NCI-H774 (cell line): ENCODE measurements at places on chromosomes 3 and 15.

- DNase-seq, result no peak
These were observed 100.5 kb downstream of the XXYLT1 start for GRCh38 chr3:195170496-195170895.

DNA sequence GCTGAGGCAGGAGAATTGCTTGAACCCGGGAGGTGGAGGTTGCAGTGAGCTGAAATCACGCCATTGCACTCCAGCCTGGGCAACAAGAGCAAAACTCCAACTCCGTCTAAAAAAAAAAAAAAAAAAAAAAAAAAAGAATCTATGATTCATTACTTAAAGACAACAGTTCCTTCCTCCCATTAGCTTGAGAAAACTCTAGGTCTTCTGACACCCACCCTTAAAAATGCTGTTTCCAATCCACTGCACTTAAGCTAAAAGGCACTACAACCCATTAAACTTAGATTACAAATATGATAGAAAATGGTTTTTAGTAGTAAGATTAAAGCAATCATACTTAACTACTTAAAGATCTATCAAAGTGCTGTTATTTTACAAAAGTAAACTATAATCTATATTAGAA lies 40.0 kb upstream of the BHLHE40 start:
- DNase-seq, result no peak

DNA sequence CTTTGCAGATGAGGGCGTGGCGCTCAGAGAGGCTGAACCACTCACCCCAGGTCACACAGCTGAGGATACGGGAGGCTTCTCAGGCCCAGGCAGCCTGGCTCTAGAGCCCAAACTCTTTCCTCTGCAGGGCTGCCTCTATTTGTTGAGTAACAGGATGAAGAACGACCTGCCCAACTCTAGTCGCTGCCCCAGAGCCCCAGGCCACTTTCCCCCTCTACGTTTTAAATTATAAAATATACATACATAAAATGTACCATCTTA lies 19.2 kb upstream of the ZXDC start:
- DNase-seq, result no peak

- no peak for DNase-seq
These were observed 24.8 kb downstream of the VGLL4 start for GRCh38 chr3:11618904-11619303.

DNA sequence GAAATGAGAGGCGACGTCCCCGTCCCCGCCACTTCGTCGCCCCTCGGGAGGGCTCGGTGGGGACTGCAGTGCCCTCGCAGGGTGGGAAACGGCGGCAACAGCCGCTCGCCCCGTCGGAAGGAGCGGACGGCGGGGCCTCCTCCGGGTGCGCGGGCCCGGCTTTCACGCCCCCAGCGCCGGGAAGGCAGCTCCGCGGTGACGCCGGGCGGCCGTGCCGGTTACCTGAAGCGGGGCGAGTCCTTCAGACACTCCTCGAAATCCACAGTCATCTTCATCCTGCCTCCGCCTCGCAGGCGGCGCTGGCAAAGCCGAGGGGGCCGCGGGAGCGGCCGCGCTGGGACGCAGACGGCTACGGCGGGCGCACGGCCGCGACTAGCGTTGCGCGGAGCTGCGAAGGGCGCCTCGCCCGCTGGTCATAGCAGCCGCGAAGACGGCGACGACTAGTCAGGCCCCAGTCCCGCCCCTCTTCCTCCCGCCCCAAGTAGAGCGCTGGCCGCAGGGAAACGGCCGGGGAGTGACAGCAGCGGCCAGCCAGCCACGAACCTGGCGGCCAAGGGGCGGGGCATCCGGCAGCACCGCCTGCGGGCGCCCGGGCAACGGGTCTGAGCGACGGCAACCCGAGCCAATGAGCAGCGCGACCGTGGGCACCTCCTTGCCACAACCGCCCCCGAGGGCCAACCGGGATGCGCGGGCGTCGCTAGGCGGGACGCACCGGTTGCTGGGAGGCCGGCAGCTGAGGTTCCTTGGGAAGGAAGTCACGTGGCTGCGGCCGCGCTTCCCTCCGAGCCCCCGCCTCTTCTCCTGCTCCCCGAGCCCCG lies at the start of gene ACAP2:
ACAP2 (minus strand) TSS at position 448 of the 818 bp plus-strand sequence; CDS start at position 275, 173 bp downstream.
- DNase-seq, result peak; percentile 100

DNA sequence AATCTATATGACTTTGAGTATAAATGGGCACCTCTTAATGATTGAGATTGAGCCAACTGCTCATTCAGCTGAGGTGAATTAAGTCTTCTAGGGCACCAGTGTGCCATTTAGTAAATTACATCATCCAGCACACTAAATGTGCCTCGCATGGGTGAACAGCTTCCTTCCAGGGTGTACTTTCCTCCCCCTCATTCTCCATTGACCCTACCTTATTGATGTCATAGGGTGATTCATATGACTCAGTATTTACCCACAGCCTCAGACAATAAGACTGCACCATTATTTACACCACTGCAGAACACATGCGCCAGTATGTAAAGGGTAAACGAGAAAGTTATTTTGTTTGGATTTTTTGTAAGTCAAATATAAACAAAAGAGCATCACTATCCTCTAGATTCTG lies 185.2 kb upstream of the ARL6 start:
- peak; percentile 81 for DNase-seq

- DNase-seq, result no peak
These were observed 1.5 kb downstream of the CRYBG3 start for GRCh38 chr3:97823046-97824004.

- no peak for DNase-seq
These were observed 26.9 kb downstream of the PIERCE2 start for GRCh38 chr15:55434989-55435825.

DNA sequence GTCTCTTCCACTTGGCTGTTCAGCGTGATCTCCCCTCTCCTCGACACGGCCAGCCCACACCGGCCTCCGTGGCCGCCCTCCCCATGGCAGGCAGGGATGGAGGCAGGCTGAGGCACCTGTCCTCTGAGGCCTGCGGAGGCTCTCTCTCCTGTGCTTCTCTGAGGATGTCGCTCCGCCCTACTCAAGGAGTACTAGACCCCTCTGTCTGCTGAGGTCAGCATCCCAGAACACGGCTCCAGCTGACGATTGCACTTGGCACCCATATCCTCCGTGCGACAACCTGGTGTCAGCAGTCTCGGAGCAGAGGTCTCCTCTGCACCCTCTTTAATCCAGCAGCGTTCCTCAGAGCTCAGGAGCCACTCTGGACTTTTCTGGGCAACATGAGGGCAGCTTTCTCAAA lies 322.6 kb downstream of the OCA2 start:
- no peak for DNase-seq

DNA sequence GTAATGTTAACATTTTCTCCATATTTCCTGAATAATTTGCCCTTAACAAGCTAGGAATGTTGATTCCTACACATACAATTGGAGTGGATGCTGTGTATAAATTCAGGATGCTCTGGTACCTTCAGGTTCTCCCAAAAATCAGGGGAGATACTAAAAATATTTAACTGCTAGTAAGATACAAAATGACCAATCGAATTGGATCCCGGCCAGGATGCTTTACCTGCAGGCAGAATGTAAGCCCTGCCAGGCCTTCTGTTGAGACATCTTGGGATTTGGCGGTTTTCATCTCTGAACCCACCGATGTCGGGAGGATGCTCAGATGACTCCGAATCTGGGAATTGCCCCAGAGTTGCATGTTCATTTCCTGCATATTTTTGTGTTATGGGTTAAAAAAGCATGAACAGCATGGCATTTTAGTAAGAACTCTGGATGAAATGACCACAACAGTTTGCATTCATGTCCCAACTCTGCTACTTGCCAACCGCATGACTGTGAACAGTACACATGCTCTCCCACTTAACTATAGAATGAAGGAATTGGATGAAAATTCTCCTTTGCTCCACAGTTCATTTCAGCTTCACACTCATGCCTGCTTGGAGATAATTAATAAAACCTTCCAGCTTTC lies 241.4 kb upstream of the TBL1XR1 start:
- no peak for DNase-seq

DNA sequence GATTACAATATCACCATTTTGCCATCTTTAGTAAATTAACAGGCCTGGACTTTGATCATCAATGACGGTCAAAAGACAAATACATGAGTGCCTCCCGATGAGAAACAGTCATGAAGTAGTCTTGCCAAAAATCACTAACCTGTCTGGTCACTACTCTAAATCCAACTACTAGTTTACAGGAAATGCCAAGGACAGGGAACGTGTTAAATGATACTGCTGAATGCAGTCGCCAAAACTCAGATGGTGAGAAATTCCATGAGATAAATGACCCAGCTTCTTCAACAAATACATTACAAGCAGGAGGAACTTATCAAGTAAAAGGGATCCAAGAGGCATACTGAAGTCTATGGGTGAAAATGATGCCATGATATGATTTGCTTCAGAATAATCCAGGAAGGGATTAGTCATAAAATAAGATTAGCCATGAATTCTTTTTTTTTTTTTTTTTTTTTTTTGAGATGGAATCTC lies 35.8 kb upstream of the ATP13A3 start:
- no peak for DNase-seq

DNA sequence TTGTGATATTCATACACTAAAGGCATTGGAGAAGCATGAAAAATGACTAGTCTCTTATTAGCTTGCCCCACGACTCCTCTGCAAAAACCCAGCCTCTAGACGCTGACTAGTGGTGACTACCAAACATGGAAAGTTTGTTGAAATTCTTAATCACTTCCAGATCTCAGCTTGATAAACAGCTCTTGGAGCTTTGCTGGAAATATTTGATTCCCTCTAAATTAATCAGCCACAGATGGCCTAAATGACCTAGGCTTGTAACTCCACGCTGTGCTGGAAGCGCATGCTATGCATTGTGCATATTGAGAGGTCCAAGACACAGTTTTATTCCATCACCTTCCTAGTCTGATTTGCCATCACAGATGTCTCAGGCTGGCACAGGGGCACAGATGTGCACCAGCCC lies 244.7 kb upstream of the ST8SIA2 start:
- DNase-seq, result no peak

GRCh38 chr15:101805605-101806345 lies 2.5 kb downstream of the OR4F6 start:
- DNase-seq, result no peak

GRCh38 chr3:171980578-171981270 lies 58.7 kb upstream of the FNDC3B start:
- DNase-seq, result no peak

GRCh38 chr3:127831723-127832172 lies 9.4 kb upstream of the MGLL start:
- DNase-seq, result no peak

GRCh38 chr3:192850451-192850981 lies 67.1 kb downstream of the MB21D2 start:
- DNase-seq, result no peak

GRCh38 chr15:70795311-70795665 lies 31.9 kb upstream of the UACA start:
- no peak for DNase-seq

DNA sequence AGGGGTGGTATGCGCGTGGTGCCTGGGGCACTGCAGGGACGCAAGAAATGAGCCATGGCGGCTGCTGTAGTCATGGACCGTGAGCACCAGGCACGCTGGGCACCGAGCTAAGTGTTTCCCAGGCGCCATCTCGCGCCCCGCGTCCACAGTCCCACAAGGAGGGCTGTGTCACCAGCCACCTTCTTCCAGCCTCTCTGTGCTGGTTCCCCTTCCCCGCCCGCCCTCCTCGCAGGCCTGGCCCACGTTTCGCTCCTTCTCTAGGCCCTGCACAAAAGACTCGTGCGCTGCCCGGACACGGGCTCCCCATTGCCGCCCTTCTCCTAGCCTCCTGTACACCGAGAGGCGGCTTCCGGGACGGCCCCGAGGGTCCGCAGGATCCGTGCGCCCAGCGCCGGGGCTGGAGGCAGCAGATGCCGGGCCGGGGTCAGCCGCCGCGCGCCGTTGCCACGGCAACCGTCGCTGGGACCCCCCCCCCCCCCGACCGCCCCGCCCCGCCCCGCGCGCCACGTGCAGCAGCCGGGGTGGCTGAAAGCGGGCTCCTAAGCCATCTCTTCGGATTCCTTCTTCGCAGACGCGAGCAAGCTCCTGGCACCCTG lies 113.4 kb downstream of the SRGAP3 start:
- no peak for DNase-seq

GRCh38 chr3:49899815-49900214 lies 3.9 kb downstream of the MST1R start:
- no peak for DNase-seq

- no peak for DNase-seq
These were observed 34.8 kb upstream of the CFAP20DC start for GRCh38 chr3:59084583-59084982.

DNA sequence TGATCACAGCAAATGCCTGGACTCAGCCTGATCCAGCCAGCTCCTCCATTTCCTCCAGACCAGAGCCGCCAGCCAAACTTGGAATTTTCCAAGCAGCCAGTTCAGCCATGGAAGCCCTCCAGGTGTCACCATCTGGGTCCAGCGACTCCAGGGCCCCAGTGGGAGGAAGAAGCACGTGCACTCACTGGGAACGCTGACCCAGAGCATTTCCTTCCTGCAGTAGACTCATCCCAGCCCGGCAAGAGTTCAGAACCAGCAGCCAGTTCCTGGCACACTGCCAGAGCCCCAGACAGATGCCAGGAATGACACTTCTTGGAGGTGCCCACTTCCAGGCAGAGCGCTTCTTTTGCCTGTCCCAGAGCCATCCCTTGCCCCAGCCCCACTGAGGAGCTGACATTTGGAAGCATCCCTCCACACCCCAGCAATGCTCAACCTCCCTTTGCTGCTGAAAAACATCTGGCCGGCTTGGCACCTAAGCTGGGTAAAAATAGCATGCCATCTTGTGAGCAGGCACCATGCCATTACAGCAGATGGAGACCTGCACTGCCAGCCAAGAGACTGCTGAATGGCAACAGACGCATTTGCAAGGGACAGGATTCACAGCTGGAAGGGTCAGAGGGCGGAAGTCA lies 460.3 kb upstream of the PROK2 start:
- no peak for DNase-seq

DNA sequence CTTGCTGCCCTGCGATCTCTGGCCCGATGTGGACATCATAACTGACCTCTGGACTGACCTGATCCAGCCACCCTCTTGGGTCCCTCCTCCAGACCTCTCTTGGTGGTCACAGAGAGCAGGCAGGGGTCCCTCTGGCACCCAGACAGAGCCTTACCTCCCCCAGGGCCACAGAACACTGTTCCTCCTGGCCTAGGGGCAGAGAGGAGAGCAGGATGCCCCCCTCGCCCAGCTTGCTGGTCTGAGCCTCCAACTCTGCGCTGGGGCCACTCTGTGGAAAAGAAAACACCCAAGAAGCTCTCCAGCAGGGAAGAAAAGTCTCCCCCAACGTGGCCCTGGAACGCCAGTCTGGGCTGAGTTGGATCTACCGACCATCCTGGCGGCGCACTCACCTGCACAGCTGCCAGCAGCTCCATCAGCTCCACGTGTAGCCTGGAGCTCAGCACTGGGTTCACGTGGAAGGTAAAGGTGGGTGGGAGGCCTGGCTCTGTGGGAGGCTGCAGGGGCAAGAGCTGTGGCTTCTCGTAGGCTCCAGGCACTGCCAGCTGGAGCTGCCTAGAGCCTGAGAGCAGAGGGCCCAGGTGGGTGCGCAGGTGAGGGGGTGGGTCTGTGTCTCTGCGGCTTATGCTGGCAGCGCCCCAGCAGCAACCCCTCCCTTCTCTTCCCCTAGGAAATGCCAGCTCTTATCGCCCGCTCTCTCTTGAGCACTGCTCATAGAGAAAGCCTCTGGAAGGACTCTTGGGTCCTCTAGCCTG lies 6.0 kb downstream of the PLA2G4F start:
- DNase-seq, result no peak

- no peak for DNase-seq
These were observed 17.2 kb downstream of the TSEN2 start for GRCh38 chr3:12501360-12502020.
